Activated T-helper 1 cell treated with anti-CD3 and anti-CD28 coated beads, Interleukin-12 subunit alpha, Interleukin-12 subunit beta, Interleukin-2, Interleukin-4 antibody, amounts not matched to agents 30 ng/mL and 10 ng/mL and 1 ng/mL, durations not matched to agents 14 hours and 24 hours and 36 hours (primary cell): ENCODE measurements at places on chromosomes 6 and 20. TPM values are rescaled to one million over a fixed set of nuclear protein-coding genes. Genes with fewer than 3 reads are reported as not detected.

DNA sequence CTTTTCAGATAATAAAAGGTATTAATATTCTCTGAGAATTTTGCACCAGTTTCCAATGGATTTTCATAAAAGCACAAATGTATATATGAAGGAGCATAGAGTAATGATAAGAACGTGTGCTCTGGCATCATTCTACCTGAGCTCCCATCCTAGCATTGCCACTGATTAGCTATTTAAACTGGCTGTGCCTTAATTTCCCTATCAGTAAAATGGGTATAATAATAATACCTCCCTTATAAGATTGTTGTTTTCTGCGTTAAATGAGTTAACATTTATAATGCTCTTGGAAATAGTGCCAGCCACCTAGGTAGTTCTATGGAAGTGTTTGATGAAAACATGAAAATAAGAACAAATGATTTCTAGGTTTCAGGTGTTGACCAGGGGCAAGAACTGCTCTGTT lies 11.2 kb downstream of the ZKSCAN3 start:
- no peak overlapping the region for H3K27ac ChIP-seq
- H3K36me3 ChIP-seq = peaks cover 13% of the 10 kb centered on the region
- H3K4me3 ChIP-seq = no peak overlapping the region
- peaks cover 5% of the 10 kb centered on the region for H3K4me1 ChIP-seq

- H3K27me3 ChIP-seq = no peaks in the 10 kb centered on the region
- H3K4me1 ChIP-seq = peaks cover 14% of the 10 kb centered on the region
- no peak overlapping the region for H3K4me3 ChIP-seq
- DNase-seq = no peak
- H3K36me3 ChIP-seq = peaks cover 60% of the 10 kb centered on the region
- no peak overlapping the region for H3K27ac ChIP-seq
Observed at GRCh38 chr6:158083455-158084325, 84.4 kb downstream of the SERAC1 start.

DNA sequence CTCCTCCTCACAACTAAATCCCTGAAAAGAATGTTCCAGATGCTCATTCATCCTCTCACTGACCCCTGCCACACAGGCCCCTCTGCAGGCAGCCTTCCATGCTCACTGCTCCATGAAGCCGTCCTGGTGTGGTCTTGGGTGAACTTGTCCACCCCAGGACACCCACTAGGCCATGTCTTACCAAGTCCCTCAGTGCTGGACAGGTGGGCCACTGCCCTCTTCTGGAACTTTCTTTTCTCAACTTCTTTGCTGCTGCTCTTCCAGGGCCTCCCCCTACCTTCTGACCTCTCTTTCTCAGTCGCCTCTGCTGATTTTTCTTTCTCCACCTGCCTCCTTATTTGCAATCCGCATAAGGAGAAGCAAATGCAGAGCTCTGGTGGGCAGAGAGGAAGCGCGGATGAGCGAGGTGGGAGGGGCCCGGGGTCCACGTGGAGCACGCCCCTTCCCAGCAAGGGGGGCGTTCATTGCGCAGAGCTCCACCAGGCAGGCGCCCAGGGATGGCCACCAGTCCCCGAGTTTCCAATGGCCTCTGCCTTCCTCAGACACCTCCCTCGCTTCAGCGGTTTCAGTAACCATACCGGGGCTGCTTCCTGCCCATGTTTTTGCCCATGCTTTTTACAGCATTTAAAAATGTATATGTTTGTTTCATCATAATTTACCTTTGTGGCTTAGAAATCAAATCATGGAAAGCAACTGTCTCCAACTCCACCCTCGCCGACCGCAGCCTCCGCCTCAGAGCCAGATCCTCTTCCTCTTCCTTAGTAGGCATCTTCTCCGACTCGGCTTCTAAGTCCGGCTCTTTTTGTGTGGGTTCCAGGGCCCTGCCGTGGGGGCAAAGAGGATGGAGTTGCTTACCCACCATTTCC lies 129.6 kb downstream of the ZDHHC14 start:
- H3K36me3 ChIP-seq = peaks cover 26% of the 10 kb centered on the region
- H3K4me3 ChIP-seq = peak overlapping the region; percentile 80
- peaks cover 1% of the 10 kb centered on the region for H3K27me3 ChIP-seq
- no peak for DNase-seq
- H3K27ac ChIP-seq = peak overlapping the region; percentile 79
- peaks cover 17% of the 10 kb centered on the region for H3K4me1 ChIP-seq

- peaks cover 13% of the 10 kb centered on the region for H3K27me3 ChIP-seq
- no peak overlapping the region for H3K4me3 ChIP-seq
- DNase-seq = no peak
- H3K36me3 ChIP-seq = peaks cover 3% of the 10 kb centered on the region
- peaks cover 4% of the 10 kb centered on the region for H3K4me1 ChIP-seq
- no peak overlapping the region for H3K27ac ChIP-seq
Observed at GRCh38 chr6:33147807-33148666, 44.2 kb downstream of the COL11A2 start.

Gene C20orf202
- not detected in 2 replicates for total RNA-seq

DNA sequence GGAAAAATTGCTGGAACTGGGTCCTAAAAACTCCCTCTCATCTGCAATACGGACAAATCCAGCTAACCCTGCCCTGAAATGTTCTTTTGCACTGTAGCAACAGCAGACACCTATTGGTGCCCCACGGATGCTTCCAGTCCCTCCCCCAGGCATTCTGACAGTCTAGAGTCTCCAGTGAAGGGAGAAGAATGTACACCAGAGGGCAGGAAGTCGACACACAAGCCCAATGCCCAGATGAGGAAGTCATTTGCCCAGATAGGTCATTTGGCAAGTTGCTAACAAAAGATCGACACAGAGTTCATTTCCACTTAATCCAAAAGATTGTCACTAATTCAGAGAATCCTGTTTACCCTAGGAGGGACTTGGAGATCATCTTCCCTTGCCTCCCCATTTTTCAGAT lies 293.0 kb upstream of the PRDM1 start:
- peak overlapping the region; percentile 5 for H3K4me3 ChIP-seq
- no peaks in the 10 kb centered on the region for H3K27me3 ChIP-seq
- peaks cover 86% of the 10 kb centered on the region for H3K4me1 ChIP-seq
- H3K27ac ChIP-seq = peak overlapping the region; percentile 66
- no peak for DNase-seq

DNA sequence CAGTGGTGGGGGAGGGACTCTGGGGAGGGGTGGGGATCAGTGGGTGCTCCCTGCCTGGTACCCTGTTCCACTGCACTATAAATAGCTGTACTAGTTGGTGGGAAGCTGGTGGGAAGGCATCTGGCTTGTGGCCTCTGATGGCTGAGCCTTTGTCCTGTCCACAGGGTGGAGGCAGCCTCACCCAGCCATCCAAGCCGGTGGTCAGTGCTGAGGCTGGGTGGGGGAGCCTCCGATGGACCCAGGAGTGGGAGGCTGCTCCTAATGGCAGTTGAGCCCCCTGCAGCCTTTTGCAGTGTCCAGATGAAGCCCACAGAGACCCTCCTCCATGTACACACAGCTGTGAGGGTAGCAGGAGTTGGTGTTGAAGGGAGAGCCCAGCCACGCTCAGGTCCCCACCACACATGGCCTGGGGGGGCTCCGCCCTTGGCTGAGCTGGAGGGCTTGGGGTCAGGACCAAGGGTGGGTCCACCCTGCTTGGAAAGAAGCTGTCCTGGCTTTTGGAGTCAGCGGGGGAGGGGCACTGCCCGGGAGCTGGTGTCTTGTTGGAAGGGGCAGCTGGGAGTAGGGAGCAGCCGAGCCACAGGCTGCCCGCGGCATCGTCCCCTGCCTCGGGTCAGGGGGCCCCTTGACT lies 2.5 kb downstream of the PPDPF start:
- peak overlapping the region; percentile 71 for H3K4me3 ChIP-seq
- peaks cover 4% of the 10 kb centered on the region for H3K27me3 ChIP-seq
- H3K27ac ChIP-seq = no peak overlapping the region
- no peaks in the 10 kb centered on the region for H3K4me1 ChIP-seq
- peaks cover 12% of the 10 kb centered on the region for H3K36me3 ChIP-seq

DNA sequence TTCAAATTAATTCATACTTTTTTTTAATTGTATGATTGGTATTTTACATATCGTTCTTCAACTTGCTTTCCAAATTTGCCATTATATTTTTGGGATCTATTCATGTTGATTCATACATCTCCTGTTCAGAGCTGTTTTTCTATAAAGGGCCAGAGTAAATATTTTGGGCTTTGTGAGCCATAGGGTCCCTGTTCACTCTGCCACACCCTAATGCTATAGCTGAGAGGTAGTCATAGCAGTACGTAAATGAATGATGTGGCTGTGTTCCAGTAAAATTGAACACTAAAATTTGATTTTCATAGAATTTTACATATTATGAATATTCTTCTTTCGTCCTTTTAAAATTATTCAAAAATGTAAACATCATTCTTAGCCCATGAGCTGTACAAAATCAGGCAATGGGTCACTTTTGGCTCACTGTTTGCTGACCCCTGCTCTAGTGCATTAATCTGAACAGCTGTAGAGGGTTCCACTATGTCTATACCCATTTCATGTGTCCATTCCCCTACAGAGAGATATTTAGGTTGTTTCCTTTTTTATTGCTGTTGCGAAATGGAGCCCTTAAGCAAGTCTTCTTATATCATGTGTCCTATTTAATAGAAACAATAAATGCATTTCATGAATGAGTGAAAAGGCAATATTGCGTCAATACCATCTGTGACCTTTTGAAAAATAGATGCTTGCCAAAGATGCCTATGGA lies 136.4 kb upstream of the SALL4 start:
- H3K4me1 ChIP-seq = no peaks in the 10 kb centered on the region
- no peak overlapping the region for H3K4me3 ChIP-seq
- H3K27me3 ChIP-seq = no peaks in the 10 kb centered on the region
- H3K27ac ChIP-seq = no peak overlapping the region
- H3K36me3 ChIP-seq = no peaks in the 10 kb centered on the region

Gene ESR1
- 0.34 and 0.78 TPM in 2 replicates for total RNA-seq
